ENCODE measurements at places on chromosomes 4 and X. TPM values are rescaled to one million over a fixed set of nuclear protein-coding genes. Genes with fewer than 3 reads are reported as not detected.

Gene SLC6A8
- polyA plus RNA-seq, result 9.2 TPM

GRCh38 chrX:79287724-79288123 lies 79.4 kb downstream of the ITM2A start:
- no peak for DNase-seq

Gene ZNF157
- 0.90 TPM for polyA plus RNA-seq

GRCh38 chrX:101736651-101737050 lies 77.0 kb upstream of the ARMCX2 start:
- DNase-seq, result no peak

Gene TMPRSS11F
- polyA plus RNA-seq, result 0.18 TPM

- peak; percentile 63 for DNase-seq
These were observed 238.1 kb upstream of the PPP1R2C start for GRCh38 chrX:43016021-43016420.

DNA sequence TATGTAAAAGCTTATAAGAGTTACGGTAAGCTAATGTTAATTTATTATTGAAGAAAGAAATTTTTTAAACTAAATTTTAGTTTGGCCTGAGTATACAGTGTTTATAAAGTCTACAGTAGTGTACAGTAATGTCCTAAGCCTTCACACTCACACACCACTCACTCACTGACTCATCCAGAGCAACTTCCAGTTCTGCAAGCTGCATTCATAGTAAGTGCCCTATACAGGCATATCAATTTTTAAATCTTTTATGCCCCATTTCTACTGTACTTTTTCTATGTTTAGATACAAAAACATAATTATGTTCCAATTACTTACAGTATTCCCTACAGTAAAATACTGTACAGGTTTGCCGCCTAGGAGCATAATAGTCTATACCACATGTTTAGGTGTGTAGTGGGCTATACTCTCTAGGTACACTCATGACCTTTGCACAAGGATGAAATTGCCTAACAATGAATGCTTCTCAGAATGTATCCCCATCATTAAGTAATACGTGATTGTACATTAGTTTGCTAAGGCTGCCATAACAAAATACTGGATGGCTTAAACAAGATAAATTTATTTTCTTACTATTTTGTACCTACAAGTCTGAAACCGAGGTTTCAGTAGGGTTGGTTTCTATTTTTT lies 333.8 kb upstream of the PCDH7 start:
- DNase-seq, result no peak

- no peak for DNase-seq
These were observed 100.9 kb downstream of the SLC34A2 start for GRCh38 chr4:25756503-25756902.

Gene DRD5
- not detected for polyA plus RNA-seq

DNA sequence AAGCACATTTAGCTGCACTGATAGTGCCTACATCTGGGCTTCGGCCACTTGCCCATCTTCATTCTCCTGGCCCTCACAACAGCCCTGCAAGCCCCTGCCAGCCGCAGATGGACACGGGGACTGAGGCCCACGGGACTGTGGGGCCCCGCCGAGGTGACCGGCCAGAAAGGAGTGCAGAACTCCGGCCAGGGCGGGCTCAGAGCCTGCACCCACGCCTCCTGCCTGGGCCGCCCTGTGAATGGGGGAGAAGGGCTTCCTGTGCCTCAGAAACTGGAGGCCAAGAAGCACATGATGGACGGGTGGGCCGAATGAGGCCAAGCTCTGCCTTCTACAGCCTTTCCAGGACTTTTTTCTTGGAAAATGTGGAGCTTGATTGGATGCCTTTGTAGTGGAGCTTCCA lies 35.7 kb upstream of the HGFAC start:
- DNase-seq, result no peak

Gene ANXA10
- 0.25 TPM for polyA plus RNA-seq

Gene RNF128
- 0.86 TPM for polyA plus RNA-seq

Gene CT45A5
- 39.3 TPM for polyA plus RNA-seq

GRCh38 chr4:159018062-159018629 lies 84.7 kb upstream of the RAPGEF2 start:
- no peak for DNase-seq

DNA sequence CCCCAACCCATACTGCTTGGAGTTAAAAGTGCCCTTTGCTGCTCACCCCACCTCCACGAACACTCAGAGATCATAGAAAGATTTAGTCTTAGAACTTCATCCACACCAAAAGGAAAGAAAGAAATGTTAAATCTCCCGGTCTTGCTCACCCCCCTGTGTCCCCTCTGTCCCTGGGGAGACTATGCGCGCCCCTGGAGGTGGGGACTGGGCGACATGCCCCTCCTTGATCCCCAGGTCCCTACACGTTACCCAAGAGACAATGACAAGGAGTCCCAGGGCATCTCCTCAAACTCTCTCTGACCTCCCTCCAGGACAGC lies 620 bp downstream of the ITM2A start:
- DNase-seq, result no peak

GRCh38 chr4:81988178-81988577 lies 385.6 kb downstream of the HNRNPD start:
- DNase-seq, result no peak

GRCh38 chr4:188554413-188554812 lies 415.2 kb downstream of the TRIML1 start:
- DNase-seq, result no peak

Gene DCAF4L1
- polyA plus RNA-seq, result 0.20 TPM

DNA sequence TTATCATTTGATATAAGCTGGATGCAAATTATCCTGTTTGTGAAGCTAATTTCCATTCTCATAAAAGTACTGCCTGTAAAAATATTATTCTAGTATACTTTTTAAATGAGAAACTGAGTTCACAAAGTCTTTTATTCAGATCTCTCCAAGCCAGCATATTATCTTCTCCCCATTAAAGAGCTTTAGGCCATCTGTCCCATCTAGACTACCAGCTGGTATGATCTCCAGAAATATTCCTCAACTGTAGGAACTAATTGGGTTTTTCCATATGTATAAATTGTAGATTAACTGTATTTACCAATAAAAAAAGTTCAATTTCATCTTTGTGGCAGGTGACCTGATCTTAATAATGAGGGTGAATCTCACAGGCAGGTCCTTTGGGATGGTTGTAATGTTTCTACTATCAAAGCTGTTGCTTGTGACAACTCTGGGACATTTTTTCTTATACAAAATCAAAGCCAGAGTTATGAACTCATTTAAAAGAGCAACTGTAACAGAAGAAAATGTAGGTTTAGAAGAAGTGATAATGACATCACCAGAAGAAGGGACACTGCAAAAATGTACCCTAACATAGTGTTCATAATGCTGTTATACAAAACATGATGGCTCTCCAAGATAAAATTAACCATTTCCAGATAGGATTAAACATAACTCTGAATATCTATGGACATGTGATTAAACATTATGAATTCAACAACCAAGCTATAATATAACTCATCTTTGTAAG lies 132.8 kb downstream of the KCNIP4 start:
- no peak for DNase-seq

- no peak for DNase-seq
These were observed 37.2 kb upstream of the CD38 start for GRCh38 chr4:15740764-15741404.

Gene PARM1
- 54.3 TPM for polyA plus RNA-seq

GRCh38 chrX:96838537-96838936 lies 45.2 kb upstream of the RPA4 start:
- DNase-seq, result no peak

GRCh38 chr4:47750788-47751187 lies 87.1 kb downstream of the CORIN start:
- DNase-seq, result no peak

DNA sequence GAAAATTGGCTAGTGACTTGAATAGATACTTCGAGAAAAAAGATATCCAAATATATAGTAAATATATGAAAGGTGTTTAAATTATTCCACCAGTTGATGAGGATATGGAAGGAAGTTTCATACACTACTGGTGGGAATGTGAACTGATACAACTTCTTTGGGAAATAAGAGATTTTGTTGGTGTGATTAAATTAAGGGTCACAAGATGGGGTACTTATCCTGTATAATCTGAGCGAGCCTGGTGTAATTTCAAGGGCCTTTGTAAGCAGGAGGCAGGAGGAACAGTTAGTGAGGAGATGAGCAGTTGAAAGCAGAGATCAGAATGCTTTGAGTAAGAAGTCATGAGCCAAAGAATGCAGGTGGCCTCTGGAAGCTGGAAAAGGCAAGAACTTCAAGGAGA lies 192.2 kb downstream of the KCTD8 start:
- peak; percentile 3 for DNase-seq

Gene CYSLTR1
- 2.2 TPM for polyA plus RNA-seq

- DNase-seq, result no peak
These were observed 88.9 kb upstream of the POU3F4 start for GRCh38 chrX:83419030-83419792.

GRCh38 chr4:147586637-147587036 lies 30.6 kb upstream of the TMEM184C start:
- DNase-seq, result no peak

Gene TECRL
- 0.04 TPM for polyA plus RNA-seq

DNA sequence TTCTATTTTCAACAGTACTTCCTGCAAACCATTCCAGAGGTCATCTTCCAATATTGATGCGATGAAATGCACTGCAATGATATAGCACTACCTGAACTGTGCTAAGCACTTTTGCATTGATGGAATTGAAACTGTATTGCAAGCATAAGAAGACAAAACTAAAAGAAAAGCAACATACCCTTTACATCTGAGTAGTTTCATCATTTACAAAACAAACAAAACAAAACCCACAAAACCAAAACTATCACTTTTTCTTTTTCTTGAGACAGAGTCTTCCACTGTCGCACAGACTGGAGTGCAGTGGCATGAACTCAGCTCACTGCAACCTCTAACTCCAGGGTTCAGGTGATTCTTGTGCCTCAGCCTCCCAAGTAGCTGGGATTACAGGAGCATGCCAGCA lies 120.1 kb upstream of the NAP1L5 start:
- no peak for DNase-seq

GRCh38 chr4:85534120-85534519 lies 59.2 kb downstream of the ARHGAP24 start:
- DNase-seq, result no peak

DNA sequence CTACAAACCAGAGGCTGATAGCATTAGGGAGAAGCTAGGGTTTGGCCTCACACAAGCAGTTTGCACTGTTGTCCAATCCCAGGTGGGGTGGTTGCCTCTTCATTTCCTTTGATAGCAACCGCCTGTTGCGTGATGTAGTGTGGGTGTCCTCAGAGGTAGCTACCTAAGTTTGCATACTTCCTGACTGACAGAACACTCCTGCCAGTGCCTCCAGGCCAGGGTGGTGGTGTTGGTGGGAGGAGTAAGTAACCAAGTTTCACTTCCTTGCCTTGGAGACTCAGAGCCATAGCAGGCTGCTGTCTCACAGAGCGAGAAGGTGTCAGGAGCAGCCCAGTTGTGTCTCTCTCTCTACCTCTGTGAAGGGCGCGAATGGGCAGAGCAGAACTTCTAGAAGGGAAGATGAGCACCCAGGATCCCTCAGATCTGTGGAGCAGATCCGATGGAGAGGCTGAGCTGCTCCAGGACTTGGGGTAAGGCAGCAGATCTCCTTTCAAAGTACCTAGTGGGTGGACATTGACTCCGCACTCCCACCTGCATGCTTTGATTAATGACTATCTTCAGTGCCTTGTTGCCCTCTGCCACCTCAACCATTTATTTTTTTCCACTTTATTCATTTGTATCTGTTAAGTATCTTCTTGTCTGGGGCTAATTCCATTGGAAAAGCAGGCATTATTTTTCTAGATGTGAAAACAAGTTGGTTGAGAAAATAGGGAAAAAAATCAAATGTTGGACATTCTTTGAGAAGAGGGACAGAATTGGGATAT lies at the start of gene DAPP1:
Gene DAPP1, plus strand, starts transcription at position 283 of the 764 bp plus-strand sequence. Its CDS starts 87 bp downstream, at position 370.
- no peak for DNase-seq

Gene TIGD4
- 1.4 TPM for polyA plus RNA-seq

Gene PABPC1L2A
- not detected for polyA plus RNA-seq

Gene BLTP1
- polyA plus RNA-seq, result 93.3 TPM

DNA sequence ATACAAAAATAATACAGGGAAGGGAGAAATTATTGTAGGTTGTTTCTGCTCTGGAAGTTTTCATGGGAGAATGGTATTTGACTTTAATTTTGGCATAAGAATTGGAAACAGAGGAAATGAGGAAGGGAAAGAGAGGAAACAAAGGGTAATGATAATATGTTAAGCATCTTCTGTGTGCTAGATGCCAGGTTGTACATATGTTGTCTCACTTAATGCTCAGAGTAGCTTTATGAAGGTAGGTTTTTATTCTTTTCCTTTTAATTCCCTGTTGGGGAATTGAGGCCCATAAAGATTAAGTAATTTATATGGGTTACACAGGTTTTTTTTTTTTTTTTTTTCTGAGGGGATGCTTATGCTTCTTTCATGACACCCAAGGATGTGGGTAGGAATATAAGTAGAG lies 19.2 kb downstream of the BLTP1 start:
- no peak for DNase-seq

DNA sequence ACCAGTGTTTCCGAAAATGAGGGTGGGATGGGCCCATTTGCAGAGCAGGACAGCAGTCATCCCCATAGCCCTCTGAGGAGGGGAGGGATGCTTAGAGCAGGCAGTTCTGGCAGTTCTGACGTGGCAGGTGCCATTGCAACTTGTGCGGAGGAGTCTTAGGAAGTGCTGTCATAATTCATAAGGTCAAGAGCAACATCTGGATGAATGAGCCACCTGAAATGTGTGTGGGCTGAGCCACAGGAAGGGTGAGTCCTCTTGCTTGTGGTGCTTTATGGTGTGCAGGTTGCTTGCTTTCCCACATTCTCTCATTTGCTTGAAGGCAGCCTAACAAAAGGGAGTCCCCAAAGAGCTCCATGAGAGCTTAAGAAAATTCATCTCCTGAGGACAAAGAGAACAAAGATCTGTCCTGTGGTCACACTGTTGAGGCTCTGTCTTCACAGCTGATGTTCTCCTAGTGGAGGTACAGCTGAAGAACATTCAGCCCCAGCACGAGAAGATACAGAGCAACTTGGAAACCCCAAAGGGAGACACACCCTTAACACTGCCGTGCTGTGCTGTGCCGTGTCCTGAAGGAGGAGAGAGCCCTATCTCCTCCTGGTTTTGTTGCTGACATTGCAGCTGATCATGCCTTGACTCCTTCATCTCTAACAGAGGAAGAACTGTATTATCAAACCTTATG lies 60.3 kb downstream of the DLG3 start:
- no peak for DNase-seq

DNA sequence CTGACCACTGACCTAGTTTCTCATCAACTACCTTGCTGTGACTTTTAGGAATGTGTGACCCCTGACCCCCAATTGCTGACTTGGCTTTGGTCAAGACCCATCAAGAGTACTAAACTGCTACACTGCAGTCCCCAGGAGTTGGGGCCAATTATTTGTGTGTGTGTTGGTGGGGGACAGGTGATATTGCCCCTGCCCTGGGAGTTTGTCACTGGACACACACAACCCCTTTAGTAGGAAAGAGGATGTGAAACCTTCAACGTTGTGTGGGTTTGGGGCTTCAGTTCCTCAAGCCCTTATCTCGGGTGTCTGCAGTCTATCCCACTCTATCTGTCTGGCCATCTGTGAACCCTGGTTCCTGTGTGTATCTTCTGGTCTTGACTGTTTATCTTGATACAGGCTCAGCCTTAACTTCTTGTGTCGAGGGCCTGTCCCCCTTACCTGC lies 6.5 kb downstream of the SASH3 start:
- no peak for DNase-seq

Data from left lung (tissue), 14 donors.